OCI-LY7 (cell line): ENCODE measurements at places on chromosomes 2 and 18.

- no peak for DNase-seq
Observed at GRCh38 chr2:134491022-134491421, 227.8 kb downstream of the TMEM163 start.

GRCh38 chr2:238731961-238732360 is 115.9 kb upstream of the TWIST2 start:
- DNase-seq = no peak

DNA sequence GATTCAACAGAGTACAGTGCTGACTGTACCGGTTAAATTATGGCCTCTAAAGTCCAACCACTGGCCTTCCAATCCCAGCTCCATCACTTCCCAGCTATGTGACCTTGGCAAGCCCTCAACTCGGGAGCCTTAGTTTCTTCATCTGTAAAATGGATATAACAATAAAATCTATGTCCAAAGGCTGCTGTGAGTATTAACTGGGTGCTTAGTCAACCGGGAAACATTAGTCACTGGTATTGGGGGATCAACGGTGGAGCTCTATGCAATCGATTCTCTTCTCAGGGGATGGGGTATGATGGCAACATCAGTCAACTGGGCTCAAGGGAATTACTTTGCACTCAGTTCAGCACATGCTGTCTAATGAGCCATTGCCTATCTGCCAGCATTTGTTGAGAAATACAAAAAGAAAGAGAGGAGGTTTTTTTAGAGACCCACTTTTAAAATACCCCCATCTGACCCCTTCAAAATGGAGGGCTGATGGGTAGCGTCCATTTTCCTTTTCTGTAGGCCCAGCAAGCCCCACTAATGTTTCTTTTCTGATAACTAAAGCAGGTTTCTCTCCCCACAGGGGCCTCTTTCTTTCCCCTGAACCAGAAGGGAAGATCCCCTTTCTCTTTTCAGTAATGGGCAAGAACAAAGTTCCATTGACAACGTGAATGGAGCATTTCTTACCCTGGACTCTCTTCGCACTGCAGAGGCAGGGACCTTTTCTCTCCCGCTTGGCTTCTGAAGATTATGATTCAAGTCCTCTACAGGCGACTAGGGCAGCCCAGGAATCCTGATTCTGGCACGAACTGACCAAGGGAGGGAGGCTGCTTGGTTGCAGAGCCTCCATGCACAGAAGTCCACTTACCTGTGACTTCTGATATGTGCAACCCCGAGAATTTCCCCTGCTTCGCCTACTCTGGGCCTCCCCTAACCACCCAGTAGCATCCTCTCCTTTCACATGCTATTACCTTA is 8.7 kb upstream of the AGFG1 start:
- no peak for DNase-seq

GRCh38 chr2:51723691-51724090 is 691.8 kb upstream of the NRXN1 start:
- DNase-seq = no peak

GRCh38 chr18:2146092-2146491 is 425.2 kb downstream of the METTL4 start:
- no peak for DNase-seq

DNA sequence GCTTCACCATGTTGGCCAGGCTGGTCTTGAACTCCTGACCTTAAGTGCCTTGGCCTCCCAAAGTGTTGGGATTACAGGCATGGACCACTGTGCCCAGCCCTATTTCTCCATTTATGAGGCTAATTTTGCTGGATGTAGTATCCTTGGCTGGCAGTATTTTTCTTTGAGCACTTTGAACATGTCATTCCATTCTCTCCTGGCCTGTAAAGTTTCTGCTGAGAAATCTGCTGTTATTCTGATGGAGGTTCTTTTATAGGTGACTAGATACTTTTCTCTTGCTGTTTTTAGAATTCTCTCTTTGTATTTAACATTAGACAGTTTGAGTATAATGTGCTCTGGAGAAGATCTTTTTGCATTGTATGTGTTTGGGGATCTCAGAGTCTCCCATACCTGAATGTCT is 9.1 kb downstream of the RFTN2 start:
- DNase-seq = no peak

GRCh38 chr2:134736167-134736880 is 17.5 kb upstream of the TMEM163 start:
- peak; percentile 78 for DNase-seq

DNA sequence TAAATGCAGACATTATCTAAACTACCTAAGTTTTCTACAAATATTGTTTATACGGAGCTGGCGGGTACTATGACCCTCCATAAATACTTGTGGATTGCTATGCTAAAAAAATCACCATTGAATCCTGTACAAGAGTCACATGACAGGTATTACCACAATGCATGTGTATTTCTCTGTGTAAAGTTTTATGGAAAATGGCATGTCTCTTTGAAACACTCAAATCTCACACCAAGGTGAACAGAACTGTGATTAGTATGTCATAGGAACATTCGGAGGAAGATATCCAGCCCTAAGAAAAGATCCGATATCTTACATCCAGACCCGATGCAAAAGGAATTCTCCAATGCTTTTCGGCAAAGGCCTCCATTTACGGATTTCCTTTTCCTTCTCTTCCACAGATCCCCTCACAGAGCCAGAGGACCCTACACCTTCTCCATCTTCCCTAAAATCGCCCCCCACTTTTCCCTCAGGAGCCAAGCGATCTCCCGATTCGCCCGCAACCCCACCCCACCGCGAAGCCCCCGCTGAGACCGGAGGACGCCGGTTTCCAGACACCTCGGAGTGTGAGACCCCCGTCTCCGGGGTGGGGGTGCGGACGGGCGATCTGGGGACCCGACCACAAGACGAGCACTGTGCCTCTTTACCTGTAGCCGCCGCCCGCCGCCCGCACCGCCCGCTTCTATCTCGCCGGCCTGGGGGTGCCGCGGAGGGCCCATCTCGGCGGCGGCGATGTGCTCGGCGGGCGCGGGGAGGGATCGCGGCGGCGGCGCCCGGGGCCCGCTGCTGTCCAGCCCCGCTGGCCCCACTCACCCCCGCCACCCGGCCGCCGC is 1.2 kb downstream of the SAP130 start:
- DNase-seq = no peak

- DNase-seq = peak; percentile 93
Observed at GRCh38 chr2:203688798-203689197, 17.6 kb upstream of the CD28 start.

DNA sequence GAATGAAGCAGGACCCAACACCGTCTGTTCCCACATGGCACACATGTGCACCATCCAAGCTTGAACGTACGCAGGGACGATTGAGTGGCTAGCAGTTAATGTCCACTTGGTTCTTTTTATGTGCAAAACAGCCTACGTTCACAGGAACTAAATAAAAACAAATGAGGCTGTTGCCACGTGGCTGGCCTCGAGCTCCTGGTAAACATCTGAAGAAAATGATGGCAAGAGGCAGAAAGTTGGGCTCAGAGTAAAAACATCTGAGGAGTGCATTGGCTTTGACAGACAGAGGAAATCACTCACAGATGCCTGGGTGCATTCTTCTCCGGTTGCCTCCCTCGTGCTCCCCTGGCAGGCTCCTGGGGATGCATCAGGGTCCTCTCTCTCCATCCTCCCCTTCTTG is 177.9 kb downstream of the NRP2 start:
- DNase-seq = no peak

DNA sequence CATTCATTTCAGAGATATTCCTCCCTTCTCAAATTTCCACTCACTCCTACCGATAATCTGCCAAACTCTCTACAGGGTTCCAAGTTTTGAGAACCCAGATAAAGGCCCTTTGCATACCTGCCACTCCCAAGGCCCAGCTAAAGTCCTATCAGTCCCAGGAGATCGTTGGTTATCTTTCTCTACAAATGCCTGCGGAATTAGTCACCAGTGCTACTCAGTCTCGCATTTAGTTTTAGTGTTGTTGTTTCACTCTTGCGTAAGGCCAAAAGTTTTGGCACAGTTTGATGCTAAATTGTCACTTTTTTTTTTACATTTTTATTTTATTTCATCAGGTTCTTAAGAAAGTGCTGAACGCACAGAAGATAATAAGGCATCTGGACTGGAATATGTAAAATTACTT is 29.2 kb upstream of the SETBP1 start:
- no peak for DNase-seq

DNA sequence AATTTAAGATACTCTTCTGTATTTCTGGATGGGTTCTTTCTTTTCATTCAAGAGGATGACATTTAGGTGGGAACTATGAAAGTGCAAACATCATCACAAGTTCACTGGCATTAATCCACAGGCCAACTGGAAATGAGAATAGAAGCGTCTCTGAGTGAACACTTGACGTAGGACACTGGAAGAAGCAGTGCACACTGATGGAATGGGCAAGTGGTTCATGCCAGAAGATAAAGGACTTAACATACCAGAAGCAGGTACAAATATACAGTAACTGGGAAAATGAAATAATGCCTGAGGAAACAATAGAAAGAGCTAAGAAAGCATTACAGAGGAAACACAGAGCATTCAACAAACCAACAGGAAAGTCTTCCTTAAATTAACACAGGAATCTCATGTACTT is 120.9 kb upstream of the CCDC195 start:
- no peak for DNase-seq

DNA sequence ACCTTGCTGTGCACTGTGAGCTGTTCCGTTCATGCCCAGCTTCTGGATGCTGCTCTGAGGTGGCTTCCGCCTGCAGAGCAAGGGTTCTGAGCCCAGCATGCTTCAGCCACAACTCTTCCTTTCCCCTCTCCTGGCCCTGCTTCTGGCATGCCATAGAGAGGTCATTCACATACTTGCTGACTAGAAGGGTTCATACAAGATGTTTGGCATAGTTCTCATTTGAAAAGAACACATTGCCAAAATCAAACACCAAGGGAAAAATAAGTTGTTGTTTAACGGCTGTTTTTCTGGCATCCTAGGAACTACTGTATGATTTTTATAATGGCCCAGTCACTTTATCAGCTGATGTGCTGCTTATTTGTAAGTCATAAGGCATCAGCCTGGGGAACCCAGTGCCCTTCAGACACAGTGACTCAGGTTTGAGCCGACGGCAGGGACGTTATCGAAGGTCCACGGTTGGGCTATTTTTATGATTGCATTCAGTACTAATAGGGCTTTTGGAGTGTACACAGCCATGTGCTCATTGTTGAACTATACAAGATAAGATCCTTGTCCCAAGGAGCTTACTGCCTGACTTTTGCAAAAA is 53.9 kb upstream of the CTAGE1 start:
- DNase-seq = no peak

DNA sequence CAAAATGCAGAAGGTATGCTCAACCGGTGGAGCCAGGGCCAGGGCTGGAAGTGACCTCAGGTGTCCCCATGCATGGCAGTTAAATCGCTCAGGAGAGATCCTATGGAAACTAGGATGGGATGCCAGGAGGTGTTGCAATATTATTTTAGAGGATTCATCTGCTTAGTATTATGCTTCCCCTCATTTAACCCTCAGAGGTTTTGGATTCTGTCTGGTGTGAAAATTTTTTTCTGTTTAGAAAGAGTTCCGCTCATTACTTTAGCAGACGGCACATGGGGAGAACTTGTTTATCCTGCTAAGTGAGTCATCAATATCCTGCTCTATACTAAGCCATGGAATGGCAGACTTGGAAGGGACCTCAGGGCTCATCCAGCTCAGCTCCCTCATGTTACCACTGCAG is 42.5 kb downstream of the TRIB2 start:
- DNase-seq = no peak

GRCh38 chr18:64850791-64851190 is 701.9 kb upstream of the LINC00305 start:
- DNase-seq = no peak

DNA sequence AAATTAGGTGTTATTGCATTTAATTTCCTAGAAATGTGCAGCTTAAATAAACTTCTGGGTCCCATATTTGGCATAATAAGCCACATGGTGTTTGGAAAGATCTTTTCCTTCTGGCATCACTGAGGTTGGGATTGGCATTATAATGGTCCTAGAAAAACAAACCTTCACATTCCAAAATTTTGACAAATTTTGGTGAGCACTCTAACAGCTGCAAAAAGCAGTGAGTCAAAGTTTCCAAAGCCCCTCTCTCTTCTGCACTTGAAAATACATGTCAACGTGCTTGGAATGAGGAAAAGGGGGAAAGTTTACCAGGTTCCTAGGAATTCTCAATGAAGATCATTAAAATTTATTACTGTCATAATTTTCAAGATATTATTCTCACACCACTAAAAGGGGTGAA is 77.8 kb upstream of the STK17B start:
- no peak for DNase-seq

DNA sequence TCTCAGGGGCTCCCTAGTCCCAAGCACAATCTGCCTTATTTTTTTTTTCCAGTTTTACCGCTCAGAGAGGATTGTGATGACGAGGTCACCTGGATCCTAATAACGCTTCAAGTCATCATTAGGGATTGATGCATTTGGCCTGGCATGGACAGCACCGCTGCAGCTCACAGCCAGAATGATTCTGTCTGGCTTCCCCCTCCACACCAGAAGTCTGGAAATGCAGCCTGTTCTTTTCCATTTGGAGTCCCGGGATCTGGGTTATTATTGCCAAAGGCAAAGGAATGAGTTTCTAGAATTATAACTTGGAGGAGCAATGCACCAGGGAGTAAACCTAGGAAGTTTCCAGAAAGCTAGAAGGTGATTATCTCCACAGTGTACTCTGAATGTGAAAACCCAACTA is 81.1 kb upstream of the TAF1B start:
- no peak for DNase-seq

DNA sequence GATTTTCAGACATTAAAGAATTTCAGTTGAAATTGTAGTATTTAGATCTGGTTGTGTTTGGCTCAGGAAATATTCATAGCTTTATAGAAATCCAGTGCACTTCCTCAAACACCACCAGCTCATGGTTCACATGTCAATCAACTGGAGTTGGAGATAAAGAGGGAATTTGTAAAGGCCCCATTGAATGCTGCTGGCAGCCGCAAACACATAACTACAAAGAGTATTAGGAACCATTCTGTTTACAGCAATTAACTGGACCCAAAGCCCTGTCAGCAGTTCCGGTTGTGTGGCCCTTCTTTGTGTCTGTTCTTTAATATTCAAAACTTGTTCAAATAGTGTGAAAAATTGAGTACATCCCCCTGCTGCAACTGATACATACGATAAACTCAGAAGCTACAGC is 107.4 kb upstream of the LRRTM4 start:
- DNase-seq = no peak

- no peak for DNase-seq
Observed at GRCh38 chr2:217079165-217079564, 219.3 kb upstream of the TNP1 start.

GRCh38 chr18:61702007-61702406 is 190.8 kb downstream of the RNF152 start:
- DNase-seq = no peak

DNA sequence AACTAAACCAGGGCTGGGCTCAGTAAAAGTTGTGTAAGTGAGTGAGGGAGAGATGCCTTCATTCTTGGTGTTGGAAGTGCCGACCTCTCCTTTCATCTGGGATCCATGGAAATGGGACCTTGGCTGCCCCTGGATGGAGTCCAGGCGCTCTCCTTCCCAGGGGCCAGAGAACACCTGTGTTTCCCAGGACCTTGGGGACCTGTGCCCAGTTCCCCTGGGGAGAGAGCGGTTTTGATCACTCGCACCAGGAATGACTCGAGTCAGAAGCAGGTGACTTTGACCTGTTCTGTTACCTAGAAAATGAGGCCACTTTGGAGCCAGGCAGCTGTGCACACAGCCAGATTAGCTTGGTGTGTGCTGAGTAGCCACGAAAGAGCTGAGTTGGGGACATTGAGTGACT is 97.3 kb downstream of the SH3BP4 start:
- no peak for DNase-seq
